ENCODE measurements at places on chromosomes 11 and 22.

GRCh38 chr11:48354013-48354412 is 12.3 kb downstream of the OR4C5 start:
- ATAC-seq, result no peak

DNA sequence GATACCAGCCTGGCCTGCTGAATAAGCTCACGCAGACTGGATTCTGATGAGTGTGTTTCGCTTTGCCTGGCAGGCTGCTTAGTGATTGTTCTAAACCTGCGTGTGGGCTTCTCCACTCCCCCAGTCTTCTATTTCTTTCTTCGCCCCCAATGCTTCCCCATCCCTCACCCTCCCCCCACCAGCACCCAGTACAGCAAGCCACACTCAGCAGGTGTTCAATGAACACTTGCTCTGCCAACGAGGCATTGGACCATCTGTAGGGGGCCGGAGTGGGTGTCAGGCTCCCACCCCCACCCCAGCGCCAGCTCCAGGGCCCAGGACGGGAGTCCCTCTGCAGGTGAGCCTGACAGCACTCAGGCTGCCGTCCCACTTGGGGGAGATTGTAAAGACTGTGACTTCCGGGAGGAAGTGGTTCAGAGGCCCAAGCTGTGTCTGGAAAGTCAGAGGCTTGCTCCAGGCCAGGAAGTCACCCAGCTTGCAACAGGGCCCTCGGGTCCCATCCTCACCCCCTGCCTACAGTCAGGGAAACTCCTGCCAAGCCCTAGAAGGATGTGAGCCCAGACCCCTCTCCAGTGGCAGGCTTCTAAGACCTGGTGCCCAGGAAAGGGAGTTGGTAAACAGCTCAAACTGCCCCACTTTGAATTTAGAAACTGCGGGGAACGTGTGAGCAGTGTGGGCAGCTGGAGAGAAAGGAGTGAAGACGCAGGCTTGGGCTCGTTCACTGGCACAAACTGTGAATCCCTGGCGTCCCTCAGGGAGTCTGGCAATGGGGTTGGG is 66.3 kb upstream of the PRDM11 start:
- no peak for ATAC-seq

- peak; percentile 52 for ATAC-seq
Observed at GRCh38 chr11:63682066-63683021, 1.0 kb downstream of the RTN3 start.

GRCh38 chr22:45169591-45170466 is 6.1 kb downstream of the NUP50 start:
- no peak for ATAC-seq

DNA sequence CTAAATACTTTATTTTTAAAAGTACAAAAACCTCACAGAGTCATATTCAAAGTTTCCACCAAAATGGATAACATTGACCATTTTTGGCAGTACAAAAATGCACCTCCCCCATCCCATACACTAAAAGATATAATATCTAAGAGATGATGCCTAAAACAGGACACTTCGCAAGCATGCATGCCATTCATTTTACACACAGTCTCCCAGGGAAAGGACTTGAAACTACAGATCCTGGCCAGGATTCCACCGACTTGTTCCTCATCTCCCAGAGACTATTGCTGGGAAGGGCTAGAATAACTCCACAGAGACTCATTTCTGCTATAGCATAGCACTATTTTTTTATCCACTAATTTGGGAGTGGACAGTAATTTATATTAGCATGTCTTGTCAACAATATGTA is 81.7 kb downstream of the MTNR1B start:
- ATAC-seq, result peak; percentile 77

DNA sequence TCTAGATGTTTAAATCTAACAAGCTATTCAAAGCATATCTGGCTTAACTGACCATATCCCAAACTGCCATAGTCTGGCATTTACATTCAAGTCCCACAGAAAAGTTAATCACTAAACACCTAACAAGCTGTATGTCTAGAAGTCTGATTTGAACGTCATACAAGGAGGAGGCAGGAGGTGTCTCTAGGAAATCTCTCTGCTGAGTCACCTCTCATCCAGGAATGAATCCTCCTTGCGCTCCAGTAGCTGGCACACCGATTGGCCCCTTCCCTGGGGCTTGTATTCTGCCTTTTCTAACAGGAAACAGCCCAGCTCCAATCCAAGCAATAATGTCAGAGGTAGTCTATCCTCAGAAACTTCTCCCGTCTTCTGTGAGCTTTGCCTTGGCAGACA is 31.8 kb downstream of the FEZ1 start:
- no peak for ATAC-seq

DNA sequence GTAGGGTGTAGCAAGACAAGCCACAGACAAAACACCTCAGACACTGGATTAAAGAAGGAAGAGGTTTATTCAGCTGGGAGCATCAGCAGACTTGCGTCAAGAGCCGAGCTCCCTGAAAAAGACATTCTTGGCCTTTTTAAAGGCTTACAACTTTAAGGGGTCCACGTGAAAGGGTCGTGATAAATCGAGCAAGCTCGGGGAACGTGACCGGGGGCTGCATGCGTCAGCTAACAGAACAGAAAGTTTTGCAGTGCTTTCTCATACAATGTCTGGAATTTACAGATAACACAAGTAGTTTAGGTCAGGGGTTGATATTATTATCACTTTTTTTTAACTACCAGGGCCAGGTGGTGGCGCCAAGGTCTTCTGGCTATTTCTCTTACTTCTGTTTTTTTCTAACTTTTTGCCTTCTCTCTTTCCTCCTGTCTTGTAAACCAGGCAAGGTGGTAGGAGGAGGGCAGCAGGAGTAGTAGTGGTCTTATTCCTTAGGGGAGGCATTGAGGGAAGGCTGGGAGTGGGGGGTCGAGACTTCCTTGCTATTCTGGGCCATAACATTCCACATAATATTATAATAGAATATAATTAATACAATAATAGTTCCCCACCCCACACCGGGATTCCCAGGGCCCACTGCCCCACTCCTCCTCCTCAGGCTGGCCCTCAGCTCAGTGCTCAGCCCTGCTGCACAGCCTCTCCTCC is 587 bp upstream of the ALDH3B1 start:
- peak; percentile 6 for ATAC-seq

DNA sequence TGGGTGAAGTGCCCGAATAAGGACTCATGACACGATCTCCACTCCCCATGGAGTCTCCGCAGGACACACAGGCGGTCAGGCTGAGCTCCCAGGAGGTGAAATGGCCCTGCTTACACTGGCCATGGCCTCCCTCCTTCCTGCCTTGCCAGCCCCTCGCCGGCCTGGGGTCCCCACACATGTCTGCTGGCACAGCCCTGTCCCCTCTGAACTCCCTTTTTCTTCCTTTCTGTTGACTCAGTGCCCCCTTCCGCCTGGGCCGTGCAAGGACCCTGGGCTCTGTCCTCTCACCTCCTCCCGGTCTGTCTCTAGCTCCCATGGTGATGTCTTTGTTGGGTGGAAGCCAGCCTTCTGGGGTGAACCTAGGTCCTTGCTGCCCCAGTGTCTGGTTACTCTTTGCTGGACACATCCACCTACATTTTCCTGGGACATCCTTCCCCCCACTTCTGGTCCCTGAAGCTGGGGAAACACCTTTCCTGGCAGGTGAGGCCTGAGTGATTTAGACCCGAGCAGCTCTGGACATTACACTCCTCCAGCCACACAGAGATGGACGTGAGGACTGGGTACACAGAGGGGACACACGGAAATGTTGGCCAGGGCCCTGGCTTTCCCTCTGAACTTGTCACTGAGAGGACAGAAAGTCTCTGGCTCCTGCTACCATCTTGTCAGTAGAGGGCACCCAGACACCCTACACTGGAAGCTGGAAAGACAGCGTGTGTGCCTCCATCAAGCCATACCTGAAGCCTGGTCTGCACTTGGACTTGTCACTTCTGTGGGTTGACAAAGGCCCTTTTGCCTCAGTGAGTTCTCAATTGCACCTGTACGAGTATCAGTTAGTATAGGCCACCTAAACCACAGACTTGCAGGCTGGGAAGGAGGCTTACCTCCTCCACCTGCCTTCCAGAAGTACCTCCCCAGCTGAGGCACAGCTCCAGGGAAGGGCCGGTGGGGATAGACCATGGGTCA is 864.3 kb downstream of the TBC1D22A start:
- no peak for ATAC-seq

DNA sequence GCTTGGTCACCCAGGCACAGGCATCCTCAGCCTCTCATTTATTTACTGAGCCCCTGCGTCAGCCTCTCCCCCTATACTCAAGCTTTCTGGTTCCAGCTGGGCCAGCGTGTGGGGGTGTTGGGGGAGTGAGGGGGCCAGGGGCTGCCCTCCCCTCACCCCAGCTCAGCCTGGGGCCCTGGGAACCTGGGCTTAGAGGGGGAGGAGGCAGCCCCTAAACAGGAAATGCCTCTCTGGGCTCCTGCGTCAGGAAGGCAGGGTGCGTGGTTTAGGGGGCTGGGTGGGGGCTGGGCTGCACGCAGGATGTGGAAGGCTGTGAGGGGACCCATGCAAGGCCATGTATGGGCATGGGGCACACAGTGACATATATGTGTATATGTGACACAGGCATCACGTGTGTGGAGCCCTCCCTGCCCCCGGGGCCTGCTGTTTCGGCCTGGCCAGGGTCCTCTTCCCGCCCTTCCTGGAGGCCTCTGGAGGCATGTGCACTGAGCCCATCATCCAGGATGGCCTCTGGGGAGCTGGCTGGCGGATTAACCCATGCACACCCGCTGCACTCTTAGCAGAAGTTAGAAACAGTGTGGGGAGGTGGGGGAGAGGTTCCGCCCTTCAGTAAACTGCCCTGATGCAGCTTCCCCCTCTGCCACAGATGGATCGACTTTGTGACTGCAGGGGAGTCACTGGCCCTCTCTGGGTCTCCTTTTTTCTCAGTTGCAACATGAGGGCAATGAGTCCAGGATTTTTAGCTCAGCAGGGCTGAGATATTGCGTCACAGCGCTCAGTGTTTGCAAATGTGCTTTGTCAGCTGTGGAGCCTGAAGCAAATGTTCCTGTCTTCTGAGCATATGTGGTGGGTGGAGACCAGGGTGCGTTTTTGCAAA is 1.1 kb upstream of the CD248 start:
- ATAC-seq, result no peak

GRCh38 chr11:79982185-79982584 is 541.4 kb upstream of the TENM4 start:
- ATAC-seq, result no peak

DNA sequence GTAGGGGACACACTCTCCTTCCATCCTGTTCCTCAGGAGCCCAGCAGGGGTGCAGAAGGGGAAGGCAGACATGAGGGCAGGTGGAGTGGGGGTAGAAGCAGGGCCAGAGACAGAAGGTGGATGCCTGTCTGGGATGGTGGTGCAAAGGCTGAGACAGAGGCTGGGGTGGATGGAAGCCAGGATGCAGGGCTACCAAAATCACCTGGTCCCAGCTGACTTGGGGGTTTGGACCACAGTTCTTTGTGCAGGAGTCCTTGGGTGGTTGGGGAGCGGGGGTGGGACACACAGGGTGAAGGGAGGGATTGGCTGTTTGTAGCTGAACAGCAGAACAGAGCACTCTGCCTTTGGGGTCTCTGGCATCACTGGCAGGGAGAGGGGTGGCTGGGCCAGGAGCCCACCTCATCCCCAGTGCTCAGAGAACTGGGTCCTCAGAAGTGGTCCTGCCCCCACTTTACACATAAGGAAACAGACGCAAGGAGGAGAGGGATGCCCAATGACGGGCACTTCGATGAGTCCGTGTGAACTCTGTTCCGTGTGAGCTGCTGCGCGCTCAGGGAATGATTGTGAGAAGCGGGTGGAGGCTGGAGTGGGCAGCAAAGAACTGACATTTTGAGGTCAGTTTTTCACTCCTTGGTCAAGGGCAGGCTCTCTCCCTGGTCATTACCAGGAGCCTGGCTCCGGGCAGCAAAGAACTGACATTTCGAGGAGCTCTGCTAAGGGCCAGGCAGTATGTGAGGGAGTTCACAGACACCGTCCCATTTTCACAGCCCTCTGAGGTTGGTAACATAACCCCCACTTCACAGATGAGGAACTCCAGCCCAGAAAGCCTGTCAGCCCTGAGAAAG is 1.9 kb downstream of the TAGLN start:
- no peak for ATAC-seq
